ENCODE measurements at places on chromosomes 1 and 21.

- H3K27ac ChIP-seq: no peak overlapping the region
- no peak for DNase-seq
- peaks cover 8% of the 10 kb centered on the region for H3K4me1 ChIP-seq
- H3K27me3 ChIP-seq: no peaks in the 10 kb centered on the region
- H3K36me3 ChIP-seq: peaks cover 4% of the 10 kb centered on the region
Observed at GRCh38 chr1:213135572-213135971, 84.5 kb downstream of the RPS6KC1 start.

DNA sequence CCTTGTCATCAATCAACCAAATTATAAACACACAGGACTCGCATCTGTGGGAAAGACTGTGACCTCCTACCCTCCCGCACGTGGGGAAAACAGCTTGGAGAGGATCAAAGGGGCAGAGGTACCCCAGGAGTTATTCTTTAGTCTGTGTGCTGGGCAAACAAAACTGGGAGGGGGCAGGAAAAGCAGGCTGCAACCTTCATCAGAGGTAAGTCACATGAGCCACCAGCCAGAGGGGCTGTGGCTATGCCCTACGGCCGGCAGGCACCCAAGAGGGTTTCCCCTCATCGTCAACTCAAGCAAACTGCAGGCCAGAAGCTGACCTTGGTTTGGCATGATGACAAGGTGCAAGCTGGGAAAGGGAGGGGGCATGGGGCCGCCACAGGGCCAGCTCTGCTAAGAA lies 12.5 kb downstream of the SMIM12 start:
- H3K27ac ChIP-seq: no peak overlapping the region
- no peak for DNase-seq
- H3K27me3 ChIP-seq: no peaks in the 10 kb centered on the region
- no peak overlapping the region for H3K4me3 ChIP-seq
- H3K36me3 ChIP-seq: peaks cover 12% of the 10 kb centered on the region
- H3K4me1 ChIP-seq: peaks cover 31% of the 10 kb centered on the region

GRCh38 chr21:36437745-36438128 lies 42.2 kb downstream of the CLDN14 start:
- H3K36me3 ChIP-seq: no peaks in the 10 kb centered on the region
- no peak overlapping the region for H3K4me3 ChIP-seq
- H3K4me1 ChIP-seq: no peaks in the 10 kb centered on the region
- no peak for DNase-seq
- H3K27me3 ChIP-seq: peaks cover 29% of the 10 kb centered on the region
- no peak overlapping the region for H3K27ac ChIP-seq

DNA sequence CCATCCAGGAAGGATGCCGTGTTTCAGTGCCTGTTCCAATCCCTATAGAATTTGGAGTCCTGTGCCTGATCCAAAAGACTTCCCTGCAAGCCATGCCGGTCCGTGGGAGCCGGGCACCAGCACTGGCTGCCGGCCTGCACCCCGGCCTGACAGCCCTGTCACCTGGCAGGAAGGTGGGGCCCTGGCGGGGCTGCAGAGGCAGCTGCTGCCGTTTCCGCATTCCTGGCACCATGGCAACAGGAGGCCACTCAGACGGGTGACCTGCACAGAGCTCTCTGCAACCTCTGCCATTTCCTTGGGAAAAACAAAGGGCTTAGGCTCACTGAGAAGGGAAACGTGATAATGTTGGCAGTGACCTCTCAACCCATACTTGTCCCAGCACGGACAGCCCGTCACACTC lies 63.2 kb upstream of the TMEM51 start:
- peaks cover 25% of the 10 kb centered on the region for H3K27me3 ChIP-seq
- no peak overlapping the region for H3K4me3 ChIP-seq
- DNase-seq: no peak
- H3K36me3 ChIP-seq: no peaks in the 10 kb centered on the region

GRCh38 chr21:40575976-40576375 lies 271.0 kb downstream of the DSCAM start:
- no peak overlapping the region for H3K4me3 ChIP-seq
- DNase-seq: no peak
- no peaks in the 10 kb centered on the region for H3K27me3 ChIP-seq
- no peaks in the 10 kb centered on the region for H3K36me3 ChIP-seq
- H3K27ac ChIP-seq: no peak overlapping the region

DNA sequence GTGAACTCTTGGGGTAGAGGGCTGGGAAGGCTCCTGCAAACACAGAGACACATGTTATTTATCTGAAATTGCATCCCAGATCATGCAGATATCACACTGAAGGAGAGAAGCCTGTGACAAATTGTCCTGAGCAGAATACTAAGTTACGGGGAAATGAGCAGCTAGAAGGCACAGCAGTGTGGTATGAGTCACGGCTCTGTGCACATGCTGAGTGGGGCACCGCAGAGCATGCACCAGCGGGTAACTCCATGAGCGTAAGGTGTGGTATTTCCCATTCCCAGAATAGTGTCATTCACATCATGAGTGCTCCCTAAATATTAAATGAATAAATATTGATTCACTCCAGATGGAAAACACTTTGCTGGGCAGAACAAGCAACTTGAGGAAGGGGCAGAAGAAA lies 21.3 kb upstream of the FCRL2 start:
- H3K36me3 ChIP-seq: no peaks in the 10 kb centered on the region
- no peak overlapping the region for H3K27ac ChIP-seq
- no peaks in the 10 kb centered on the region for H3K4me1 ChIP-seq

- peaks cover 2% of the 10 kb centered on the region for H3K36me3 ChIP-seq
- H3K27ac ChIP-seq: no peak overlapping the region
- no peak overlapping the region for H3K4me3 ChIP-seq
Observed at GRCh38 chr1:214808845-214809460, 206.0 kb downstream of the CENPF start.

GRCh38 chr1:156070548-156070947 lies 9.6 kb downstream of the RAB25 start:
- H3K36me3 ChIP-seq: no peaks in the 10 kb centered on the region
- H3K27me3 ChIP-seq: no peaks in the 10 kb centered on the region
- no peak for DNase-seq
- H3K4me3 ChIP-seq: no peak overlapping the region
- no peak overlapping the region for H3K27ac ChIP-seq

DNA sequence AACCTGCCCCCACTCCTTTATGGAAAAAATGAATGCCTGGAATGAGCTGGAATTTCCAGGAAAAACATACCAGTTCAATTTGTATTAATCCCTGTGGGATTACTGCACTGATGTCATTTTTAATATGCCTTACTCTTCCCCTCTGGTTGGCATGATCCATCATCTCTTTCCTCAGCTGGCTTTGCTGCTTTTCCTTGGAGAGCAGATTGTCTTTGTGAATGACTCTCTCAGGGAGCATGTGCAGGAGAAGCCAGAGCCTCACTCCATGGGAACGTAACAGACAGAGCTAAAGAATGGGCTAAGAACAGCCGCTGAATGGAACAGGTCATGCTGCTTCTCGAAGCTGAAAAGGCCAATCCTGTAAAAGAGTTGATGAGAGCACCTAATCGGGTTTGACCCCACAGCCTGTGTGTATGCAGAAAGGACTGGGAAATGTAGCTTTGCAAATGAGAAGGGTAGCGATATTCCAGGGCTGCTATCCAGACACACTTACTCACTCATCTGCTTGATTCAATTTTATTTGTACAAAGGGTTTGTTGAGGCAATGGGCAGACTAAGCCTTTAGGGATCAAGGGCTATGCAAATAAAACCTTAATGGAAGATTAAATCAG lies 20.7 kb downstream of the PHC2 start:
- no peak for DNase-seq
- peaks cover 48% of the 10 kb centered on the region for H3K27me3 ChIP-seq
- no peaks in the 10 kb centered on the region for H3K36me3 ChIP-seq
- H3K27ac ChIP-seq: no peak overlapping the region
- no peaks in the 10 kb centered on the region for H3K4me1 ChIP-seq

DNA sequence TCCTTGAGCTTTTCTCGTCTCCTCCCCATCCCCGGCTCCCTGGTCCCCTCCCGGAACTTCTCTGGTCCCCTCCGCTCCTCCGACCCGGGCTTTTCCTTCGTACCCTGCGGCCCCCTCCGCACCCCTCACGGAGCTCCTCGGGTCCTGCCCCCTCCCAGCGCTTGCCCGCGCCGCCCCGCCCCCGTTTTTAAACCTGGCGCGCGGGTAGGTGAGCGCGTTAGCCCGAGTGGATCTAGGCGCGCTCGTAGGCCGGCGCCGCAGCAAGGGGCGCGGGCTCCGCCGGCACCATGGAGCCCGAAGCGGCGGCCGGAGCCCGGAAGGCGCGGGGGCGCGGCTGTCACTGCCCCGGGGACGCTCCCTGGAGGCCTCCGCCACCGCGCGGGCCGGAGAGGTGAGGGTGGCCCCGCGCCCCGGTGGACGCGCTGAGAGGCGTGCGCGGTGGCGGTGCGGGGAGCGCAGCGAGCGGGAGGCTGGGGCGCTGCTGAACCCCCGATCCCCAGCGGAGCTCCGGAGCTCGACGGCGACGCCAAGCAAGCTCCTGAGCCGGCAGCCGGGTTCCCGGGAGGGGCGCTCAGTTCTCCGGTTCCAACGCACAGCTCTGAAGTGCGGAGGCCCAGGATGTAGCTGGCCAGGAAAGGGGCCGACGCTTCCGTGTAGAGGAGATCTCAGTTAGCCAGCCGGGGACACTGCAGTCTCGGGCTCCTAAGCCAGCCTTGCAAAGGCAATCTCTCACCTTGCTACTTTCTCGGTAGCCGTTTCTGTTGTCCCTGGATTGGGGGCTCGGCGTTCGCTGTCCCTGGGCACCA lies at the start of gene RIPPLY3:
Gene RIPPLY3, plus strand, starts transcription at position 217 of the 806 bp plus-strand sequence. Its CDS starts 71 bp downstream, at position 288.
- H3K36me3 ChIP-seq: no peaks in the 10 kb centered on the region
- no peak within 1 kb of the TSS for H3K27ac ChIP-seq
- H3K4me3 ChIP-seq: peak within 1 kb of the TSS; percentile 59
- peaks cover 17% of the 10 kb centered on the region for H3K27me3 ChIP-seq

- no peak overlapping the region for H3K4me3 ChIP-seq
- peaks cover 63% of the 10 kb centered on the region for H3K27me3 ChIP-seq
- H3K4me1 ChIP-seq: no peaks in the 10 kb centered on the region
- no peak overlapping the region for H3K27ac ChIP-seq
- no peak for DNase-seq
- no peaks in the 10 kb centered on the region for H3K36me3 ChIP-seq
Observed at GRCh38 chr1:33684396-33685179, 179.3 kb upstream of the HMGB4 start.

DNA sequence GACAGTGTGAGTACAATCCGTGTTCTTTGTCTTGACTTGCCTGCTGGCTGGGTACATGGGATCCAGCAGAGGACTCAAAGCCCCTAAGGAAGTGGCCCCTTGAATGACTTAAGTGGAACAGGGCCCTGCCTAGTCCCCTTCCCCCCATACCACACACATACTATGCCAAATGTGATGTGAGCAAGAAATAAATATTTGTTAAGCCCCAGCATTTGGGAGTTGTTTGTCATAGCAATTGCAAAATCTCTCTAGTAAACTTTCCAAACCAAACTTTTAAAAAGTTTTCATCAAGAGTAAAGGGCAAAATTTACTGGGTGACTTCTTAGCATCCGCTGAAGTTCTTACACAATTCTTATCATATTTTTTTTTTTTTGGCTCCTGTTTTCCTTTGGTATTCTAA lies 32.5 kb upstream of the CACHD1 start:
- peaks cover 31% of the 10 kb centered on the region for H3K27me3 ChIP-seq
- no peaks in the 10 kb centered on the region for H3K4me1 ChIP-seq
- H3K4me3 ChIP-seq: no peak overlapping the region

GRCh38 chr1:33471416-33471815 lies 1.0 kb upstream of the ZSCAN20 start:
- DNase-seq: no peak
- no peaks in the 10 kb centered on the region for H3K27me3 ChIP-seq
- no peak overlapping the region for H3K27ac ChIP-seq
- H3K4me3 ChIP-seq: no peak overlapping the region
- no peaks in the 10 kb centered on the region for H3K36me3 ChIP-seq
- H3K4me1 ChIP-seq: peaks cover 26% of the 10 kb centered on the region

GRCh38 chr21:31351438-31351837 lies 7.4 kb upstream of the TIAM1 start:
- H3K4me1 ChIP-seq: peaks cover 6% of the 10 kb centered on the region
- no peak for DNase-seq
- H3K27ac ChIP-seq: no peak overlapping the region
- no peaks in the 10 kb centered on the region for H3K36me3 ChIP-seq

DNA sequence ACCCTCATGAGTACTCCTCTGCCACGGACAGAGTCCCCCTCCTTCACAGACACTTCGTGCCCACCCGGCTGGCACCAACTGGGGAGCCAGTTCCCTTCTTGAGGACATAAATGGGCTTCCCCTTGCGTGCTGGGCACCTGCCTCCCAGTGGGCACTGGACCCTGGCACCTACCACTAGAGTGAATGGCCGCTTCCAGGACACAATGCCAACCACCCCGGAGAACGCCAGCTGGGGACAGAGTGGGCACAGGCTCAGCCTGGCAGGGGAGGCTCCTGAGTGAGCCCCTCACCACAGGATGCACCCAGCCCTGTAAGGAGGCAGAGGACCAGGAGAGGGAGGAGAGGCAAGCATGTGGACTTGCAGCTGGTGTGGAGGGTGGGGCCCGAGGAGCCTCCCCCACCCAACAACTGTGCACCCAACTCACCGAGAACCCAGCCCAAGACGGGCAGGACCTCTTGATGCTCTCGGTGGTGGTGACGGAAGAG lies 1.0 kb downstream of the ENTREP3 start:
- H3K27ac ChIP-seq: peak overlapping the region; percentile 19
- peaks cover 41% of the 10 kb centered on the region for H3K4me1 ChIP-seq
- H3K4me3 ChIP-seq: peak overlapping the region; percentile 80
- H3K27me3 ChIP-seq: no peaks in the 10 kb centered on the region
- DNase-seq: no peak

DNA sequence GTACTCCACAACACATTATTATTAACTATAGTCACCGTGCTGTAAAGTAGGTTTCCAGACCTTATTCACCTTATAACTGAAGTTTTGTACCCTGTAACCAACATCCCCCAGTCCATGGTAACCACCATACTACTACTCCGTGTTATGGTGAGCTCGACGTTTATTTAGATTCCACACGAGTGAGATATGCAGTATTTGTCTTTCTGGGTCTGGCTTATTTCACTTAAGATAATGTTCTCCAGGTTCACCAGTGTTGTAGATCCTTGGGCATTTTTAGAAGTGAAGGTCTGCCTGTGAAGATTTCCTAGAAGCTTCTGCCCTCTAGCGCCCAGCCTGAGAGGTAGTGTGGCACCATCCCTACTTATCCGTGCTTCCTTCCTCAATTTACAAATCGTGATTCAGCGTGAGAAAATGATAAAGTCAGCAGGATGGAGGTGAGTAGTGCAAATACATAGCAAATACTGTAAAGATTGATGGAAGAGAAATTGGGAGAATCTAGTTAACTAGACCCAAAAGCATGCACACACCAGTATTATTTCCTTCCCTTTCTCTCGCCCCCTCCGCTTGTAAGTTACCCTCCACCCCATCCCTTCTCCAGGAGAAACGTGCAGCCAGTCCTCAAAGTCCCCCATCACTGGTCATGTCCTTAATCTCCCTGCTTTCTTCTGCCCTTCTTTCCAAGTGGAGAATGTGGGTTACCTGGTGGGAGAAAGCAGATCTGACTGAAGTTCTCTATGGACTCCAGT lies 36.0 kb upstream of the DISC1 start:
- no peak overlapping the region for H3K27ac ChIP-seq
- no peak for DNase-seq
- no peak overlapping the region for H3K4me3 ChIP-seq
- no peaks in the 10 kb centered on the region for H3K27me3 ChIP-seq
- peaks cover 1% of the 10 kb centered on the region for H3K36me3 ChIP-seq

- H3K27ac ChIP-seq: no peak overlapping the region
Observed at GRCh38 chr1:68129536-68130250, 79.3 kb upstream of the DIRAS3 start.

- H3K4me1 ChIP-seq: no peaks in the 10 kb centered on the region
- no peak overlapping the region for H3K4me3 ChIP-seq
- H3K36me3 ChIP-seq: peaks cover 16% of the 10 kb centered on the region
Observed at GRCh38 chr1:20847611-20848080, 60.5 kb upstream of the HP1BP3 start.

- H3K27ac ChIP-seq: no peak overlapping the region
- H3K4me1 ChIP-seq: no peaks in the 10 kb centered on the region
- H3K4me3 ChIP-seq: no peak overlapping the region
- no peak for DNase-seq
- no peaks in the 10 kb centered on the region for H3K36me3 ChIP-seq
- H3K27me3 ChIP-seq: peaks cover 33% of the 10 kb centered on the region
Observed at GRCh38 chr21:40839521-40839920, 7.4 kb downstream of the DSCAM start.

Measured in central memory CD8-positive, alpha-beta T cell (primary cell).